ENCODE measurements at places on chromosomes 13 and 19.

DNA sequence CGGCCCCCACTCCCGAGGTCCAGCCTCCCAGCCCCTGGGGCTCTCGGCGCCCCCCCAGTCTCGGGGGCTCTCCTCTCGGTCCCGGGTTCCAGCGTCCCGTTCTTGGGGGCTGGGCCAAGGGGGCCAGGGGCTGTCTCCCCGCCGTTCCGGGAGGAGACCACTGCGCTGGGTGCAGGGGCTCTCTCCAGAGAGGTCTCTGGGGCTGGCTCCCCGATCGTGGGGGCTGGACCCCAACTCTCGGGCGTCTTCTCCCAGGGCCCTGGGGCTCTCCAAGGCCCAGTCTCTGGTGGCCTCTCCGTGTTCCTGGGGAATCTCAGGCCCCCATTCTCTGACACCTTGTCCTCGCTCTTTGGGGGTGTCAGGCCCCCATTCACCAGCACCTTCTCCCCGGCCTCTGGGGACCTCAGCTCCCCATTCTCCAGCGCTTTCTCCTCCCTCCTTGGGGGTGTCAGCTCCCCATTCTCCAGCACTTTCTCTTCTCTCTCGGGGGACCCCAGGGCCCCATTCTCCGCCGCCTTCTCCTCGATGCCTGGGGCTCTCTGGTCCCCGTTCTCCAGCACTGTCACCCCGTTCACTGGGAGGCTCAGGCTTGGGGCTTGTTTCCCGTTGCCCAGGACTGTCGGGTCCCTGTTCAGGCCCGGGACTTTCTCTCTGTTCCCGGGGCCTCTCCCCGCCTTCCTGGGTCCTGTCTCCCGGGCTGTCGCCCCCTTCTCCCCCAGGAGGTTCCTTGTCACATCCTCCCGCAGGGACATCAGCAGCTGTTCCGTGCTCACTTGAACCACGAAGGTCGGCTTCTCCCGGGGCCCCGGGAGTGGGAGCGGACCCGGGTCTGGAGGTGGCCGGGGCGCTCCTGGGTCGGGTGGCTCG is 13.7 kb downstream of the LMTK3 start:
- DNase-seq: no peak

DNA sequence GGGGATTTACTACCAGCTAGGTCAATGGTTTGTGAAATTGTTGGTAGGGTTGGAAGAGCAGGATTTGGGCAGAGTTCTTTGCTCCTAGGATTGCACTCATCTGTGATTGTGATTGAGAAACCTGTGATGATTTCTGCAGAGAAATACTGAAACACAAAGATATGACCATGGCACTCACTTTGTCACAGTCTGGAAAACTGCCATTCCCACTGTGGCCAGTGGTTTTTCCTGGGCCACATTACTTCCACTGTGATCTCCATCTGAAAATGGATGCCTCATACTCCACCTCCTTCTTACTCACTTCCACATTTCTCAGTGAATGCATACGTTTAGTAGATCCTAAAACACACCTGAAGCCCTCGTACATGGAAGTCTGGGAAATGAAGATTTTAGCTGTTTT is 593.2 kb downstream of the LMO7 start:
- no peak for DNase-seq

DNA sequence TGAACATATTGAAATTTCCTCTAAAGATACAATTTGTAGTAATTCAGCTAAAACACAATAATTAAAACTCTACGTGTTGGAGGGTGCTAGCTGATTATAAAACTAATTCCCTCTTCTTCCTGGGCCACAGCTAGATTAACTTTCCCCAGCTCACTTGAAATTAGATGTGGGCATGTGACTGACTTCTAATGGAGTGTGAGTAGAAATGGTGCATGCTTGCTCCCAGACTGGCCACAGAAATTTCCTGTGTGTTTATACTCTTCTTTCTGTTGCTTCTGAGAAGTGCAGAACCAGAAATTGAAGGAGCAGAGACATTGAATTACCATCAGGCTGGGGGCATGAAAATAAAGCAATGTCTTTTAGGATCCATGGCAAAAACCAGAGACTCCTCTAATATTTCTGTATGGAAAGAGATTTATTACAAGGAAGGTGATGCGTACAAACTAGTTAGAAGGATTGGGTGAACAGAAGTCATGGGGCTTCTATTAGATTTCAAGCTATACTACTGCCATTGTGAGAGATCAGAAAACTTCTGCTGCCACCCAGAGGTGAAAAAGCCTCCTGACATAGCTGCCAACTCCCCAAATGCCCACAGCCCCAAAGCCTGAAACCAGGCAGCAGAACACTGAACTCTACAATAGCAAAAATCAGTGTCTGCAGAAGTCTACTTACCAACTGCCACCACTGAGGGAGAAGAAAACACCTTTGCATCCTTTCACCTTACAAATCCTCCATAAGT is 379.2 kb upstream of the MIR17HG start:
- DNase-seq: peak; percentile 23

GRCh38 chr19:44600466-44600865 is 12.9 kb upstream of the IGSF23 start:
- DNase-seq: no peak

DNA sequence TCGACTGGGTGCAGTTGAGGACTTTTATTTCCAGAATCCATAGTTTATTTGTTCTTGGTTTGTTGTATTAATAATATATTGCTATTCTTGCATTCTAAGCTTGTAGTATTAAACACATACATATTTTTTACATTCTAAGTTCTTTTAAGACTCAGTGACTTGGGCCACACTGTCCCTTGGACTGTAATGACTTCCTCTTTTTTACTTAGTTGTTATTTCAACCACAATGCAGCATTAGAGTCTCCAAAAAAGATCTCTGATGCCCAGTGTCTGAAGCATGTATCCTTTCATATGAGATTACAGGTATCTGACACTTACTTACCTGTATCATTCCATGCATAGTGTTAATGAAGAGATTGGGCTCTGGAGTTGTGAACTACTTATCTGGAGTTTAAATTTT is 864.9 kb upstream of the PCDH20 start:
- DNase-seq: no peak

GRCh38 chr13:69737129-69737935 is 370.3 kb upstream of the ATXN8OS start:
- DNase-seq: no peak

DNA sequence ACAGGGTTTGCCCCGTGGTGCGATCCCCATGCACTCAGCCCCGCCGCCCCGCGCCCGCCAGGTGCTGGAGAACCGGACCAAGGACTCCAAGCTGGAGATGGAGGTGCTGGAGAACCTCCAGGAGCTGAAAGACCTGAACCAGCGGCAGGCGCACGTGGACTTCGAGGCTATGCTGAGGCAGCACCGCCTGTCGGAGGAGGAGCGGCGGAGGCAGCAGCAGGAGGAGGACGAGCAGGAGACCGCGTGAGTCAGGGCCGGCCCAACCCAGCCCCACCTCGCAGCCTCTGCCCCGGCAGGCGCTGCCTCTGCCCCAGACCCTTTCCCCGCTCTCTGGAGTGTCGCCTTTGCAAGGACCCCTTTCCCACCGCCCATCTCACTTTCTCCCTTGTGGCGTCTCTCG is 11.3 kb downstream of the YJU2 start:
- DNase-seq: no peak

- no peak for DNase-seq
These were observed 521.9 kb downstream of the KLF5 start for GRCh38 chr13:73580513-73581267.

GRCh38 chr19:56740501-56740900 is 68.9 kb upstream of the ZNF835 start:
- no peak for DNase-seq

GRCh38 chr13:50685491-50685890 is 158.0 kb downstream of the DLEU7 start:
- DNase-seq: no peak

GRCh38 chr13:29743201-29743786 is 107.1 kb downstream of the UBL3 start:
- DNase-seq: no peak

- no peak for DNase-seq
These were observed 1.7 kb downstream of the RAX2 start for GRCh38 chr19:3770136-3770999.

DNA sequence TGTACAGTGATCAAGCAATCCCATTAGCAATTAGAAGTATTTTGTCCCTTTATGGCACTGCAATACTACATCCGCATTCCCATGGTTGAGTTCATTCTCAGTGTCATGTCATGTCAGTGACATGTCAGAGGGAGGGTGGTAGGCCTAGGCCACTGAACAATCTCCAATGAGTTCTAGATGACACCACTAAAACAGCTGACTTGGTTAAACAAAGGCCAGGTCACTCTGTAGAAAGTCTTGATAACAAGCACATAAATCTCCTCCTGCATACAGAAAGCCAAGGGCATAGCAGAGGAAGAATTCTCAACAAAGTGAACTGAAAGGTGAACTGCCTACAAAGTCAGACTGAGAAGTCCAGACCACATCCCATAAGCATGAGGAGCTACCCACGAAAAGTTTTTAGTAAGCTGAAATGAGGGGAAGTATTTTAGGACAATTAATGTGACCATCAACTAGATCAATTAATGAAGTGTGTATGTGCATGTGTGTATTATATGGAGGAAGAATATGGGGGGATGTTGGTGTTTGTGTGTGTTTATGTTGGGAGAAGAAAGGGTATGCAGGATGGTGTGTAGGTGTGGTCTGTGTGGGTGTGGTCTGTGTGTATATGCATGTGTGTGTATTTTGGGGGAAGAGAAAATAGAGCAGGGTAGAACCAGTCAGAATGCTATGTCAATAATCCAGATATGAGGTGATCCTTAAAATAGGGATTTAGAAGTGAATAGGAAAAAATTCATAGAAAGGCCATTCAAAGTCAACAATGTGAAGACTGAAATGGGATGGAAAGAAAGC is 67.7 kb downstream of the TBC1D4 start:
- DNase-seq: no peak

DNA sequence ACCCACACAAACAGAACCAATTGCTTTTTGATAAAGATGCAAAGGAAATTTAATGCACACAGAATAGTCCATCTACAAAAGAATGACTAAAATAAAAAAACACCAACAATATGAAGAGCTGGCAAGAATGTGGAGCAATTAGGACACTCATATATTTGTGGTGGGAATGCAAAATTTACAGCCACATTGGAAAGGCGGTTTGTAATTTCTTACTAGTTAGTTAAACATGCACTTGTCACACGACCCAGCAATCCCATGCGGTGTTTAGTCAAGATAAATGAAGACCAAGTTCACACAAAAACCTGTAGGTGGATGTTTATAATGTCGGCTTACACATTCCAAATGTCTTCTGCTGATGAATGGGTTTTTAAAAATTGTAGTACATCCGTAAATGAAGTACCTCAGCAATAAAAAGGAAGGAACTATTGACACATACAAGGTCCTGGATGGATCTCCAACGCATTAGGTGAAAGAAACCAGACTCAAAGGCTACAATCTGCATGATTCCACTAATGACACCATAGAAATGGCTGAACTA is 5.2 kb downstream of the GRTP1 start:
- no peak for DNase-seq

- DNase-seq: no peak
These were observed at the start of gene IQCN for GRCh38 chr19:18274219-18274780. IQCN (minus strand) TSS chr19:18274452; CDS start chr19:18269478, 4,974 bp downstream.

- DNase-seq: no peak
These were observed 8.1 kb downstream of the MRPS31 start for GRCh38 chr13:40762849-40763248.

- DNase-seq: no peak
These were observed 174.1 kb downstream of the RGCC start for GRCh38 chr13:41631296-41631965.

GRCh38 chr19:2807379-2808128 is 12.1 kb upstream of the ZNF554 start:
- DNase-seq: no peak

DNA sequence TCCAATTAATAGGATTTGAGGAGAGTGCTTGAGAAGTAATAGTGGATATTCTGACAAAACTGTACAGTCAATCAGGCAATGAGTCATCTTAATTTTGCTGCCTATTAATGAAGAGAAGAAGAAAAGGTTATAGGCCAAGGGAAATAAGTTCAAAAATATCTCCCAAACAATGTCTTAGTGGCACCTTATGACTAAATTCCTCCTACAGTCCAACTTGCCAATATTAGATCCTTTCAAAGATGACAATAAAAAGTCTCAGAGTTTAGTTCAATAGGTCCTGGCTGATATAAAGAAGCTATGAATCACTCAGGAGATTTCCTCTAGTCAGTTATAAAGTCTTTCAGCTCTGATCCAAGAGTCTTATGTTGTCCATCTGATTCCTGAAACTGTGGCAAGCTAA is 27.9 kb downstream of the UGGT2 start:
- DNase-seq: no peak

GRCh38 chr13:51249770-51250741 is 27.9 kb downstream of the FAM124A start:
- DNase-seq: no peak

DNA sequence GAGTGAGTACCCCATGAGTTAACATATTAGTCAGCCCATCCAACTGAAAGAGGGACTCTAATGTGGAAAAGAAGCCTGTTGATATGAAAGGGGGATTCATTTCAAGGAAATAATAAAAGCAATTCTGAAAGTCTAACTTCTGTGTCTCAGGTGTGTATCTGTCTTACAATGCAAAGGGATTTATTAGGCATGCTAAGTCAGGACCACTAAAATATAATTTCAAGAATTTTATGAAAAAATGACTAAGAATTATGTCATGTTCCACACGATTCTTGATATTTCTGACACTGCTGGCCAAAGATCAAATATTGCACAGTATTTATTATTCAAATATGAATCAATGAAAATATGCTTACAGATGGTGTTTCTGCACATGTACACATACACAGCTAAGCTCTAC is 130.8 kb downstream of the KLF12 start:
- no peak for DNase-seq

DNA sequence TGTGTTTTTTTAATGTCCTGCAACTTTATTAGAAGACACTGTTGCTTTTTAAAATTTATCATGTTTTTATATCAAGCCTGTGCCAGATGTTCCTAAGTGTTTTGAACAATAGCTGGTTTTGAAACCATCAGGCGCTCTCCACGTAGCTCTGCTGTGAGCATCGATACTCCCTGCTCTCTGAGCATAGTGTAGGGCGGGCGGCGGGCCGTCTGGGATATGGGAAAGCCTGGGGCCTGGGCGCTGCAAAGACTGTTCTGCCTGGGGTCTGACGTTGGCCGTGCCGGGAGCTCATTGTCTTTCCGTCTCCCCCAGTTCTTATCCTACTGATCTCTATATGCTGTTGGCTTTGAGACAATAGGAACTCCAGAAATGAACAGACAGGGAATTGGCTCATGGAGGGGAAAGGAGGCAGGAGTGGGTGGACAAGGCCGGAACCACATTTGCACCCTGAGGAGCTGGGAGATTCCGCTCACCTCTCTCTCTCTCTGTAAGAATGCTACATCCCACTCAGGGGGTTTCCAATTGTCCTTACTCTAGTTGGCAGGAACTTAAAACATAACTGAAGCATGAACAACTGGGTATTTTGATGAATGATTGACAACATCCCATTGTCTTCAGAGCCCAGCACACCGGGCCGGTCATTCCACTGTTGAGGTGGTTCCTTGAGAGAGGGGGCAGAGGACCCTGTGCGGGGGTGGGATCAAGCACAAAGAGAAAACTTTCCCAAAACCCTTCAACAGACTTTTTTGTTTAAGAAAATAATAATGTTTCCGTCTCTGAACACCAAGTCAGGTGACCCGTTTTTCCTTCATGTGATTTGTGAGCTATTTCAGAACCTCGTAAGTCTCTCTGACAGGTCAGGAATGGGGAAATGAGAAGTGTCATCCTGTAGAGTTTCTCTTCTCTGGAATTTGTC is 64.7 kb downstream of the COL4A2 start:
- DNase-seq: no peak
